ENCODE measurements at places on chromosomes 3 and 15.
A peak's percentile ranks its signal among the peaks of the same experiment; 100 is the strongest.

GRCh38 chr3:188901126-188901525, 270.6 kb upstream of the TPRG1 start:
- DNase-seq, result no peak

- no peak for DNase-seq
These were observed 97.4 kb upstream of the RBMS3 start for GRCh38 chr3:29183346-29184087.

GRCh38 chr3:182375916-182376315, 417.4 kb upstream of the ATP11B start:
- no peak for DNase-seq

GRCh38 chr3:124178531-124178930, 186.6 kb upstream of the ROPN1 start:
- DNase-seq, result no peak

DNA sequence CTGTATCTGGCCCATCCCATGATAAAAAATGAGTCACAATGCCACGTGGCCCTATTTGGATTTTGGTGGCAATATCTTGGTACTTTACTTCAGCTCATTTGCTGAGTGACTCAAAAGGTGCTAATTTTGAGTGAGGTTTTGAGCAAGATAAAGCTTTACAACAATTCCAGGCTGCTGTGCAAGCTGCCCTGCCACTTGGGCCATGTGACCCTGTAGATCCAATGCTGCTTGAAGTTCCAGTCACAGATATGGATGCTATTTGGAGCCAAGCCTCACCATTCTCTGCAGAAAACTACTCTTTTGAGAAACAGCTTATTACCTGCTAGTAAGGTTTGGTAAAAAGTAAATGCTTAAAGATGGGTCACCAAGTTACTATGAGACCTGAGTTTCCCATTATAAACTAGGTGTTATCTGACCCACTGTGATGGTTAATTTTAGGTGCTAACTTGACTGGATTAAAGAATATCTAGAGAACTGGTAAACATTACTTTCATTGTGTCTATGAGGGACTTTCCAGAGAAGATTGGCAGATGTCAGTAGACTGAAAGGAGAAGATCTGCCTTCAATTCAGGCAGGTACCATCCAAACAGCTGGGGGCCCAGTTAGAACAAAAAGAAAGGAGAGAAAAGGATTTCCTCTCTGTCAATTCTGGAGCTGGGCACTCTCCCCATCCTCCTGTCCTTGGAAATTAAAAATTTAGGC, 1083.9 kb downstream of the DIPK2A start:
- DNase-seq, result no peak

DNA sequence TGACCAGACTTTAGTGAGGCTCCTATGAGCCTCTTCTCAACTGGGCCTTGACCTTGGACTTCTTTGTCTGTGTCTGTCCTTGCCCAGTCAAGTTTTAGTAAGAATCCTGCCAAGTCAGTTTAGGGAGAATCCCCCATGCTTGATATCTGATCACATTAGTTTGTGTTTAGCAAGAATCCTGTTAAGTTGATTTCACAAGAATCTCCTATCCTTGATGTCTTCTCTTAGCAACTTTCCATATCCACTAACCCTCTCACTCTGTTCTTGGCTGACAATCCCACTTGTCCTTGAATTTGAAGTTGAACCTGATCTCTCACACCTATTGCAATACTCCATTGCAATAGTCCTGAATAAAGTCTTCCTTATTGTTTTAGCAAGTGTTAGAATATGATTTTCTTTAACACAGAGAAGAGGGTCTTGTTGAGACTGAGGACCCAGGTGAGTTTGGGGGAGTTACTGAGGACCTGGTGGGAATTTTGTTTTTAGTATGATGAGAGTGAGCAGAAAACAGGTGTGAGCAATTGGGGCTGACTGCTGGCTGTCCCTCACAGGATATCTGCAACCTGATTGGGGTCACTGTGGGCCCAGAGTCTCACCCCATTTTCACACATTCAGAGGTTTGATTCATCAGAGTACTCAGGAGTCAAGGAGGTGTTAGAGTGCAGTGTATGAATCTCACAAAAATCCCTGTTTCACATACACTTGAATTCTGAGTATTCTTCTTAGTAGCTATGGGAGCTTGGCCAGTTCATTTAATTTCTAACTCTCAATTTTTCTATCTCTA, 39.9 kb upstream of the TNFAIP8L3 start:
- DNase-seq, result no peak

DNA sequence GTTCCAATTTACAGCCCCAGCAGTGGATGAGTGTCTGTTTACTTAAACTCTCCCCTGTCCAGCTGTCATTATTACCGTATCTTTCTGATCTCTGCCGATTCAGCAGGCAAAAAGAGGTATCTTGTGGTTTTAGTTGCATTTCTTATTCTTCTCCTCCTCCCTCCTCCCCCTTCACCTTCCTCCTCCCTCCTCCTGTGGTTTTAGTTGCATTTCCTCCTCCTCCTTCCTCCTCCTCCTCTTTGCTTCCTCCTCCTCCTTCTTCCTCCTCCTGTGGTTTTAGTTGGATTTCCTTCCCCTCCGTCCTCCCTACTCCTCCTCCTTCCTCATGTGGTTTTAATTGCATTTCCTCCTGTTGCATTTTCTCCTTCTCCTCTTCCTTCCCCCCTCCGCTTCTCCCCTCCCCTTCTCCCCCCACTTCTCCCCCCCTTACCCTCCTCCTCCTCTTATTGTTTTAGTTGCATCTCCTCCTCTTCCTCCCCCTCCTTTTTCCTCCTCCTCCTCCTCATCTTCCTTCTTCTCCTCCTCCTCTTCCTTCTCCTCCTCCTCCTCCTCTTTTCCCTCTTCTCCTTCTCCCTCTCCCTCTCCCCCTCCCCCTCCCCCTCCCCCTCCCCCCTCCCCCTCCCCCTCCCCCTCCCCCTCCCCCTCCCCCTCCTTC, 25.3 kb upstream of the VPS33B start:
- DNase-seq, result no peak

GRCh38 chr3:190826018-190826417, 36.5 kb downstream of the GMNC start:
- DNase-seq, result no peak

- DNase-seq, result no peak
These were observed 48.3 kb downstream of the SLC6A20 start for GRCh38 chr3:45748068-45748467.

- DNase-seq, result no peak
These were observed 88.6 kb upstream of the CACNA2D3 start for GRCh38 chr3:54033761-54034160.

DNA sequence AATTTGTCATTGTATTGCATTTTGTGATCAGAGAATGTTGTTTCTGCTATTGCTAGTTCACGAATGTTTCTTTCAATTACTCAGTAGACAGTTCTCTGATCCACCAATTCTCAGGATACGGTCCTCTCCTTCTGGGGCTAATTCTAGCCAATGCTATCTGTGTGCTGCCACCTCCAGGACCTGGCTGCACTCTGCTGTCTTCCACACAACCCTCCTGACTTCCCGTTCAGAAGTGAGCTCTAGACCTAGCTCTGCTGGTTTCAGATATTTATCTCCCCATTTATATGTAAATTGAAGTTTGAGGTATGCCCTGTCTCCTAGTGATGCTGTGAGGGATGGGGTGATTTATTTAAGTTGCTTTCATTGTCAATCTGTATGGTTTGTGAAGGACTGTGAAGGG, 21.7 kb upstream of the UBL7 start:
- no peak for DNase-seq

- no peak for DNase-seq
These were observed 17.5 kb downstream of the SENP7 start for GRCh38 chr3:101495552-101495951.

GRCh38 chr3:58013973-58014649, 5.9 kb downstream of the FLNB start:
- no peak for DNase-seq

DNA sequence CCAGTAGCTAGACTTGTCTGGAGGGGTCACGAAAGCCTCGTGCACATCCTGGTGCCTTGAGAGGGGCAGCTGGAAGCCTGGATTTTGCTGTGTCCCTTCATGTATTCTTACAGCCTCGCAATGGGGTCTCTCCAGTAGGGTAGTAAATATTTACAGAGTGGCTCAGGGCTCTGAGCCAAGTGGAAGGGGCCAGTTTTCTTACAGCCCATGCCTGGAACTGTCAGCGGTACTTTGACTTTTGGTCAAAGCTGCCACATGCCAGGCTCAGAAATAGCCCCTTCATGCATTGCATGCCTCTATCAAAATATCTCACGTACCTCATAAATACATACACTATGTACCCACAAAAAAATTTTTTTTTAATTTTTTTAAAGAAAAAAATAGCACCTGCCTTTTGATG, 119.2 kb downstream of the OSBPL10 start:
- no peak for DNase-seq

DNA sequence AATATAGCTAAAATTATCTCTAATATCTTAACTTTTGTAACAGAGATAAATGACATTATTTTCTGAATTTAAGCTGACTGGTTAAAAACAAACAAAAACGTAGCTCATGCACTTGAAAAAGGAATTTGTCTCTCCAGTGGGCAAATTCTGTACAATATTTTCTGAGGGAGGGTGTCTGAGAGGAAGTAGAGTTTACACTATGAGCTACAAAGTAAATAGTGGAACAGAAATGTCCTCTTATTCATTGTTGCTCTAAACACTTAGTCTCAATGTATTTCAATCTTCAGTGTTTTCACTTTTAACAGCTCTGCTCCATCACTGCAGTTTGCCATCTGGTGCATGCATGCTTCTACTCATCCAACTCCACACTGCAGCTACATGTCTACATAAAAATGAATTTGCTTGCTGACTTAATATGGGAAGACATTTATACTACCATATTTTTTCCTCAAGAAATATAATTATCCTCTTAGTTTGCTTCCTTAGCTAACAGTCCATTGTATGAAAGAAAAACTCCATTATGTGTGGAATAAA, 817.4 kb upstream of the LMCD1 start:
- no peak for DNase-seq

- DNase-seq, result no peak
These were observed 100.2 kb downstream of the IQSEC1 start for GRCh38 chr3:12972781-12973702.

DNA sequence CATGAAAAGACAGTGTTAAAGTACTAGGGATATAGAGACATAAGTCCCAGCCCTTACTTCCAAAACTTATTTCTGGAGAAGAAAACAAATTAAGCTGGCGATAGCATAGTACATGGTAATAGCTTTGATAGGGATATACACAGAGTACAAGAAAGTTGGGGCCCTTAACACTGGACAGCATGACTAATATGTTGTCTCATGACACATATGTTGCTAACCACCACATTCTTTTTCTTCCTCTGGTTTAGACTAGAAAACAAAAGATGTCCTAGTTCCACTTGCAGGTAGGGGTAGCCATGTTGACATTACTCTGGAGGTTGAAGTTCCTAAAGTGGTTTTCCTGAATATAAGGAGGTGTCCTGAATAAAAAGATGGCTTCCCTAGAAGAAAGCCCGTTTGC, 75.3 kb downstream of the RFX7 start:
- no peak for DNase-seq

DNA sequence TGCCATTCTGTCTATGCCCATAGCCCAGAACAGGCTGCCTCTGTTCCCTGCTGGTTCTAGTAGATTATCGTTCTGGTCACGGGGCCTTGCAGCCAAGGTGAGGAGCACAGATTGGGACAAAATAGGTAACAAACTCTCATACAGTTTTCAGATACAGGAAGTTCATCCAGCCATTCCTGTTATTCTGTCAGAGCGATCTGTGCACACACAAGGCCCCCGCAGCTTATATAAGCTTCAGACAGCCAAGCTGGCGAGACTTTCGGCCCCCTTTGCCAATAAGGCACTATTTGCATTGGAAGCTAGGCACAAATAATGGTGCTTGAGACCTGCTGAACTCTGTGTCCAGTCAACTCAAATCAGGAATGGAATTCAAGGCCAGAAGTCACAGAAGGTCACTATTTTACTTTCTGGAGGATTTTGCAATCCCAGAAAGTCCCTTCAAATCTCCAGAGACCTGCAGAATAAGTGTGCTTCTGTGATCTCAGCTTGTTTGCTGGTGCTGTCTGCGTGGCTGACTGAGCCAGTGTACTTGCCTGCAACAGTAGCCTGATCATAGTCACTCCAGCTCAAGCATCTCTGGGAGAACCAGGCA, 69.4 kb downstream of the BFSP2 start:
- DNase-seq, result no peak

- DNase-seq, result no peak
These were observed 357.5 kb downstream of the CADM2 start for GRCh38 chr3:85316252-85316651.

DNA sequence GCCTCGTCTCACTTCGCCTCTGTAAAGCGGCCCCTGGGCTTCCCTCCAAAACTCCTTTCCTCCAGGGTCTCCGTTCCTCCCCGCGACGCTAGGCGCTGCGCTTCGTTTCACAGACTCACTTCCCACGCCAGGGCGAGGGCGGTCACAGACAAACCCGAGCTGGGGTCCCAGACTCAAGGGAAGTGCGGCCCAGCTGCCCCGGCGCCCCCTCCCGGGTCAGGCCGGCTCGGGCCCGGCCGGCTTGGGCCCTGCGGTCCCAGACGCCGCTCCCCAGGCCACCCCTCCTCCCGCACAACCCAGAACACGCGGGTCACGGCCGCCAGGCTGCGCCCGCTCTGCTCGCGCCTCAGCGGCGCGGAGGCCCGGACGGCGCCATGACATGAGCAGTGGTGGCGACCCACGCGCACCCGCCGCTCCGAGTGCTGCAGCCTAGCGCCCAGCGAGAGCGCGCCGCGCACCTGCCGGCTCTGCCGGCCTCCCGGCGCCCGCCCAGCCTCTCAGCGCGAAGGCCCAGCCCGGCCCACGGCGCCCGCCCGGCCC, 547 bp downstream of the NUP210 start:
- peak; percentile 72 for DNase-seq

GRCh38 chr3:12046406-12046805, 42.2 kb downstream of the SYN2 start:
- no peak for DNase-seq

- DNase-seq, result no peak
These were observed 234.9 kb upstream of the SATB1 start for GRCh38 chr3:18660059-18660458.

GRCh38 chr3:151479452-151479851, 18.6 kb upstream of the IGSF10 start:
- DNase-seq, result no peak

- DNase-seq, result no peak
These were observed 105.2 kb downstream of the LIPC start for GRCh38 chr15:58537033-58537432.
